HFF-Myc (cell line): ENCODE measurements at places on chromosomes 6 and 20.
A peak's percentile ranks its signal among the peaks of the same experiment; 100 is the strongest.

DNA sequence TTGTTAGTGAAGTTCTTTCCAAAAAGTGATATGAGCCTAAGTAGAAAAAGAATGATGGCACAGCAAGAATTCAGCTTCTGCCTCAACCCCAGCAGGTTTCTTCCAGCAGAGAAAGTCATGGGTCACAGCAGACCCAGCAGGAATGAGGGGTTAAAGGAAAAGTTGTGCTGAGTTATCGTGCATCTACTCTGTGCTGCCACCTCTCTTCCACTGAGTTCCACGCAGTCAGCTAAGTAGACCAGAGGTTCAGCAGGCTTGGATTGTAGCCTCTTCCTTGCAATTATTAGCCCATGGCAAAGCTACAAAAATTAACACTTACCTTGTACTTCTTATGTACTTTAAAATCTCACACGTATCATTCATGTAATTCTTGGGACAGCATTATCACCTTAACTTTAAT lies 510.8 kb downstream of the PTPRT start:
- no peak for DNase-seq

GRCh38 chr6:132165677-132166076 lies 214.5 kb upstream of the CCN2 start:
- DNase-seq, result no peak

GRCh38 chr6:16684195-16684689 lies 77.0 kb downstream of the ATXN1 start:
- no peak for DNase-seq

DNA sequence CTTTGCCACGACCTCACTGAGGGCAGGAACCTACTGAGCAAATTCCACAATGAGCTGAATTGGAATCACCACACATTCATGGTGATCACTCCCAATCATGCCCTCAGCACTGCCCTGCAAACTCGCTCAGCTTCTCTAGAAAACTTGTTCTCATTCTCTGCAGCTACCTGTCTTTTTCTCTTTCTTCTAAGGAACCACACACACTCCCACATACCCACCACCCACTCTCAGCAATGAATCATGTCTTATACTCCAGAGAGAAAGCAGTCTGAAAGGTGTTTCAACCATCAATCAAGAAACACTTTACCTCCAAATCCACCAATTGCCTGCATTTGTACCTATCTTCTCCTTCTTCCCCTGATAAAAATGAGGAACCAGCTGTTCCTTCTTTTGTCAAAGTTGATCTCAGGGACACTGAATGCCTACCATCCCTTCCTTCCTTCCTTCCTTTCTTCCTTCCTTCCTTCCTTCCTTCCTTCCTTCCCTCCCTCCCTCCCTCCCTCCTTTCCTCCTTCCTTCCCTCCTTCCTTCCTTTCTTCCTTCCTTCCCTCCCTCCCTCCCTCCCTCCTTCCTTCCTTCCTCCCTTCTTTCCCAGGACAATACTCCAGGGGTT lies 84.6 kb upstream of the SGK1 start:
- no peak for DNase-seq

- DNase-seq, result peak; percentile 68
These were observed 9.4 kb upstream of the COL9A1 start for GRCh38 chr6:70312165-70312745.

DNA sequence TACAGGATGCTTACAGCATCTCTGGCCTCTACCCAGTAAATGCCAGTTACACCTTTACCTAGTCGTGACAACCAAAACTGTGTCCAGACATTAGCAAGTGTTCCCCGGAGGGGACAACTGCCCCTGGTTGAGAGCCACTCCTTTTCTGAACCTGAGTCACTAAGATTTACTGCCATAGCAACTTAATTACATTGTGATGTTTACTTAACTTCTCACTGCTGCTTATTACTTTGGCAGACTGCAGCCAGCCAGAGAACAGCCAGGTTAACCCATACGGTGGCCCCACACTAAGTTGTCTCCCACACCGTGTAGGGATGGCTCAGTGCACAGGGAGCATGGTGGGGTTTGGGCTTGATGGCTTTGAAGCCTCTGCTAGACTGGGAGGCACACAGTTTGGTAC lies 204.7 kb upstream of the SULF2 start:
- no peak for DNase-seq

DNA sequence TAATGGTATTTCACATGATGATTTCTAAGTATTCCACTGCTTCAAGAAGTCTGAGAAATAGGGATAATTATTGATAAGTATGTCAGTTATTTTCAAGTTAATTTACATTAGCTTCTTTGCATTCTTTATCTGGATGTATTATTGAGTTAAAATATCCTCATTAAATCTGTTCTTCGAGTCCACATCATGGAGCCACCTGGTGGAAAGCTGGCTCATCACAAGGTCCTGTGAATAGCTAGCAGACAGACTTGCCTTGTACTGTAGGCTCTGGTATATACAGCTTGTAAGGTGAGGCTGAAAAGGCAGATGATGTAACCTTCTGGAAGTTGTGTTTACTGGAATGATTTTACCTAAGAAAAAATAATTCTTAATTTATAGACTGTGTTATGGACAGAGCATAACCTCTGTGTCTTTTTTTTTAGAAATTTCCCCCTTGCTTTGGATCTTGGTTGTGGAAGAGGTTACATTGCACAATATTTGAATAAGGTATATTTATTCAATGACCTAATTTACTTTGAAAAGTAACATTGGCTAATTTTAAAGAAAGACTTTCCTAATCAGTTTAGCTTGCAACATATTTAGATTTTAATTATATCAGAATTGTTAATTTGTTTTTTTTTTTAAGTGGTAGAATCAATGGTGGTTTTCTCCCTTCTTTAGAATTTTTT lies 3.5 kb downstream of the NDUFAF5 start:
- DNase-seq, result peak; percentile 39

- no peak for DNase-seq
These were observed 2.1 kb downstream of the ZC3H12D start for GRCh38 chr6:149482545-149483333.

GRCh38 chr6:144216668-144217218 lies 66.4 kb downstream of the STX11 start:
- DNase-seq, result no peak

GRCh38 chr6:94045099-94045829 lies 625.9 kb upstream of the EPHA7 start:
- no peak for DNase-seq

DNA sequence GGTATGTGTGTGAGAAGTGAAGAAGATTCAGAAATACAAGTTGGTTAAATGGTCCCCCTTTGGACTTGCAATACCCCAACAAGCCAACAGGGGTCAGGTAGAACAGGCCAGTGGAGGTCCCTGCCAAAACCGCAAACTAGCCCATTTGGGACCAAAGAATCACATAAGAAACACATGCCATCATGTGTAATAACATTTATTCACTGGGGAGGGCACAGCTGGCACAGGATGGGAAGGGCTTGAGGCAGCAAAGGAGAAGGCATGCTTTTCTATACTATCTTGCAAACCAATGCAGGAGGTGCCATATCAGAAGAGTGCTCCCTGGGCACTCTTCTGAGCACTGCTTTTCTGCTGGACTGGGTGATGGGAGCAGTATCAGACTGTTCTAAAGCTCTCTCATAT lies 116.1 kb upstream of the TRAF3IP2 start:
- no peak for DNase-seq

DNA sequence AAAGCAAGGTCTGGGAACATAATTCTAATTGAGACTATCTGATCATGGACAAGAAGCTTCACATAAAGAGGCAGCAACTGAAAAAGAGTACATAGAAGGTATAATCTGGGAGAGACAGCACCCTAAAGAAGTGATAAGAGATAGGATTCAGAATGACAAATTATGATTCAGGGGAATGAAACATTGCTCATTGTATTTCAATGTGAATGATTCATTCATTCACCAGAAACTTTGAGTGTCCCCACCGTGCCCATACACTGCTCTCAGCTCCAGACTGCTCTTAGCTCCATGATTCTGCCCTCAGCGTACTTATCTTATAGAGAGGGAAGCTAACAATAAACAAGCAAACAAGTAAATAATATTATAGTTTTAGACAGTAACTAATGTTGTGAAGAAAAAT lies 329.3 kb upstream of the IRAK1BP1 start:
- no peak for DNase-seq

- DNase-seq, result no peak
These were observed 90.4 kb downstream of the MAP3K7 start for GRCh38 chr6:90496258-90497016.

DNA sequence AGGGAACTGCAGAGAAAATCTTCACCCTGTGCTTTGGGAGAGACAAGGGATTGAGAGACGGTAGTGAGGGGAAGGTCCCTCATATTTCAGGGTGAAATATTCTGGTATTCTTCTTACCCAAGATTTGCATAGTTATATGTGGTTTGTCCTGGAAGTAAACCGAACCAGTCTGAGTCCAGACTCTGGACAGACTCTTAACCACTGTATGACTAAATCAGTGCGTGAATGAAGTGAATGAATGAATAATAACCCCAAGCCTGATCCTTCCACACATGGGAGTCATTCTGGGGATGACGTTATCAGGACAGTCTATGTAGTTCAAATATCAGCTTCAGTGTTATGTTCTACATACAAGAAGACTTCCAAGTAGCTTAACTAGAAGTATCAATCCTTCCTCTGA lies 690.7 kb downstream of the KIF16B start:
- peak; percentile 19 for DNase-seq

GRCh38 chr20:4855555-4855954 lies 133.8 kb downstream of the PRND start:
- DNase-seq, result no peak
